ENCODE measurements at places on chromosomes 2 and 18.
A peak's percentile ranks its signal among the peaks of the same experiment; 100 is the strongest.

GRCh38 chr18:13246121-13246520 is 27.6 kb downstream of the LDLRAD4 start:
- DNase-seq, result peak; percentile 4

GRCh38 chr2:20957788-20958525 is 85.9 kb downstream of the APOB start:
- no peak for DNase-seq

GRCh38 chr2:149012545-149012944 is 26.0 kb upstream of the LYPD6B start:
- DNase-seq, result no peak

GRCh38 chr2:226115102-226115831 is 684.4 kb downstream of the IRS1 start:
- no peak for DNase-seq

- DNase-seq, result no peak
Measured at GRCh38 chr2:177044671-177045070, 167.9 kb upstream of the HNRNPA3 start.
